ENCODE measurements at places on chromosomes 1 and 21. TPM values are rescaled to one million over a fixed set of nuclear protein-coding genes. Genes with fewer than 3 reads are reported as not detected.

Gene LEMD1
- 10.4 TPM for total RNA-seq

Gene MYCL
- total RNA-seq, result 7.0 TPM

Gene KIRREL1
- 71.6 TPM for total RNA-seq

Gene HSPG2
- total RNA-seq, result 95.4 TPM

Gene GPA33
- not detected for total RNA-seq

Gene S100A16
- 969 TPM for total RNA-seq

Gene AADACL3
- total RNA-seq, result not detected

Measured in tracheal epithelial cell (primary cell).